NCI-H1417 treated with DMSO at 0.1 percent for 48 hours (cell line): ENCODE measurements at places on chromosomes 6 and 20.

- DNase-seq = no peak
Observed at GRCh38 chr20:54773643-54774000, 298.2 kb downstream of the DOK5 start.

DNA sequence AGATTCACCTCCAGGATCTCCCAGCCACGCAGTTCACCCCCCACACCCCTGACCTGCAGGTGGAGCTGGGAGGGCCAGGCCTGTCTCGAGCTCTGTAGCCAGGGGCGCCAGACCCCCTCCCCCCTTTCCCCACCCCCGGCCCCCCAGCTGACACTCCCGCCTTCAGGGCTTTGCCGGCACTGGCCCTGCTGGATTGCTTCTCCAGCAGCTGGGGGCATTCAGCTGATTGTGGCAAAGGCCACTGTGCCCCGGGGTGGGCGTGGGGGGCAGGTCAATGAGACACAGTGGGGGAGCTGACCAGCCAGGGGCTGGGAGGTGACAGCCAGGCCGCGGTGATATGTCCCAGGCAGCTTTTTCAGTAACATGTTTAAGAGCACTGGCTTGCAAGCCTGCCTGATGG lies 22.2 kb downstream of the ZBP1 start:
- no peak for DNase-seq

- DNase-seq = no peak
Observed at GRCh38 chr6:90026216-90026615, 131.9 kb downstream of the GJA10 start.

DNA sequence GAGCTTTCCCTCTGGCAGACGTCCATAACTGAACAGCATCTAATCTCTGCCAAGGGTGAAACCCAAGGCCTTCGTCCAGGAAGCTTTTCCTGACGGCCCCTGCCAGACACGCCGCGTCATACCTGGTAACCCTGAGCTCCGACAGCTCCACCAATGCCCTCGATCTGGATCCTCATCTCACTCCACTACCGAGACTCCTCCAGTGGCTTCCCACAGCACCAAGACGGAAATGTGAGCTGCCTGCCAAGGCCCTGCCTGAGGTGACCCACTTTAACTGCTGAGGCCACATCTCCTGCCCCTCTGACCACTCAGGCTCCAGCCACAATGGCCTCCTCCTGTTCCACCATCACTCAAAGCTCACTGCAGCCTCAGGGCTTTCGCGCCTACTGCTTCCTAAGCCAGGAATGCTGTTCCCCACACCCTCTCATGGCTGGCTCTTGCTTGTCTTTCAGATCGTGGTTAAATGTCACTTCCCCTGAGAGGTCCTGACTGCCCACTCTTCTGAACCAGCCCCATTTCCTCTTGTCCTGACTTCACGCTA lies 143.2 kb downstream of the PREX1 start:
- DNase-seq = no peak

DNA sequence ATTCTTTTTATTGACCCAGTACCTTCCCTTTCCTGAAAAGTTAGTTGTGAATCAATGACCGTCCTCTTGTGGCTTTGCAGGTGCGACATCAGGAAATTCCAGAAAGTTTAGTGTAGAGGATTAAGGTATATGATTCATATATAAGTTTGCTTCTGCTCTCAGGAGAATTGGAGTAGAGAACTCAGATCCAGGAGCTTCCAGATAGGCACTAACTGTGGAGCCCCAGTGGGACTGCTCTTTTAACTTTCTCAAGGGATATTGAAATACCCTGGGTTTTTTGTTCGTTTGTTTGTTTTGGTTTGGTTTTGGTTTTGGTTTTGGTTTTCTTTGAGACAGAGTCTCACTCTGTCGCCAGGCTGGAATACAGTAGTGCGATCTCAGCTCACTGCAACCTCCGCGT lies 9.5 kb downstream of the TAAR2 start:
- DNase-seq = no peak

- DNase-seq = no peak
Observed at GRCh38 chr20:50575865-50576720, 65.9 kb downstream of the PTPN1 start.

DNA sequence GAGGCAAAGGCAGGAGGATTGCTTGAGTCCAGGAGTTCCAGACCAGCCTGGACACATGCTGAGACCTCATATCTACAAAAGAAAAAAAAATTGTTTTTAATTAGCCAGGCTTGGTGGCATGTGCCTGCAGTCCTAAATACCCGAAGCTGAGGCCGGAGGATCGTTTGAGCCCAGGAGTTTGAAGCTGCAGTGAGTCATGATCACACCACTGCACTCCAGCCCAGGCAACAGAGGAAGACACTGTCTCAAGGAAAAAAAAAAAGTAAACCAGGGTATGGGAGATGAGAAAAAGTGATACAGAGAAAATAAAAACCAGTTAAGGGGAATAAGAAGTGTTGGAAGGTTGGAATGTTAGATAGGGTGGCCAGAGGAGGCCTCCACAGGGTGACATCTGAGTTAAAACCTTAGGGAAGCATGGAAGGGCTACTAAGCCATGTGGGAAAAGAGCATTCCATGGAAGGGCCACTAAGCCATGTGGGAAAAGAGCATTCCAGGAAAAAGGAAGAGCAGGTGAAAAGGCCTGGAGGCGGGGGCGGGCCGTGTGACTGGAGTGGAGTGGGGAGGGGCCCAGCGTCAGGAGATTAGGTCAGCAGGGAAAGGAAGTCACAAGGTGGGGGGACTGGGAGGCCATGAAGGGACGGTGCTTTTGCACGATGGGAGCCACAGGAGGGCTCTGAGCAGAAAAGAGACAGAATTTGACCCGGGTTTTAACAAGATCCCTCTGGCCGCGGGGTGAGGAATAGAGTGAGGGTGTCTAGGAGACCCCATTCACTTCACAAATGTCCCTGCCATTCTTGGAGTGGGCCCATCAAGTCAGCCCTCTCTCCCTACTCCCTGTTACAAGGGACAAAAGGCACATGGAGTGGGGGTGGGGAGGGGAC lies 18.3 kb downstream of the CPNE5 start:
- DNase-seq = no peak
